ENCODE measurements at places on chromosomes 7 and 10.

DNA sequence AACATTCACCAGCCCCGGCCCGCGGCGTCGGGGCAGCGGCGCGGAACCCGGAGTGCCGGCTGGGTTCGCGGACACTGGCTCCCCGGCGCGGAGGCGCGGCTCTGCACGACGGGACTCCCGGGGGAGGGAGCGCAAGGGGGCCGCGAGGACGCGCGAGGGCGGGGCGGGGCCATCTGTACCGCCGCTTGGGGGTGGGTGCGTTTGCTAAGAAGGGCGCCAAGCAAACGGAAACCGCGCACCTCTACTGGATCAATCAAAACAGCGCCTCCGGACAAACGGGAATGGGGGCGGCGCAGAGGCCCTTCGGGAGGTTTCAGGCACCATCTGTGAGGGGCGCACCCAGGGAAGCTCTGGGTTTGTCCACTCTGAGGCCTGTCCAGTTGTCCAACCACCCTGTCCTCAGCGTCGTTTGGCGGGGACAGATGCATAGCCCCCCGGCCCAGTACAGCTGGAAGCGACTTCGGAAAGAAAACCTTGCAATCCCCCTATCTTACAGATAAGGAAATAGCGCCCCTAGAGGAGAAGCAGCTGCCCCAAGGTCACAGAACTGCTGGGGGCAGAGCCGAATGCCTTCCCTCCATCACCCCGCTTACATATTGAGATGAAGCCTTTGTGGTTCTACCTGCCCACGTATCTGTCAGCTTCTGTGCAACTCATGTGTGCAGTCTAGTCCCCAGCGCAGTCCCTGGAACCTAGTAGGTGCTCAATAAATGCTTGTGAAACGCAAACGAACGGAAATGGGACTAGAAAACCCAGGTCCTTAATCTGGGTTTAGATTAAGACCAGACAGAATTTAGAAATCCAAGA lies 10.7 kb upstream of the SLIT1 start:
- DNase-seq: peak; percentile 73

DNA sequence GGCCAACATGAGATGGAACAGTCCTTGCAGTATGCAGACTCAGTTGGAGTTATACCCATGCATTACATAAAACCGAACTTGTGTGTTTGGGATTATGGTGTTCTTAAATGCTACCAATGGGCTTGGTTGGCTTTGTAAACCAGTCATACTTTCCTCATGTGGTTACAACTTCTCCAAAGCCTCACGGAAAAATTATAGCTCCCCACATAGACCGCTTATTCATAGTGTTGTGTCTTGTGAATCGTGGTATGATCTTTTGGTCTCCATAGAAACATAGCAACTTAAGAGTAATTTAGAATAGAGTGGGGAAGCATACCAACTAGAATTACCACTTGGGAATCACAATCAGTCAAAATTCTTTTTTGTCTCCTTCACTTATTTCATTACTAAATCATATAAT lies 112.3 kb upstream of the FZD1 start:
- DNase-seq: no peak

GRCh38 chr7:152865461-152865860 lies 105.9 kb downstream of the ACTR3B start:
- no peak for DNase-seq

GRCh38 chr10:71933651-71934050 lies 30.5 kb upstream of the CHST3 start:
- DNase-seq: peak; percentile 33

DNA sequence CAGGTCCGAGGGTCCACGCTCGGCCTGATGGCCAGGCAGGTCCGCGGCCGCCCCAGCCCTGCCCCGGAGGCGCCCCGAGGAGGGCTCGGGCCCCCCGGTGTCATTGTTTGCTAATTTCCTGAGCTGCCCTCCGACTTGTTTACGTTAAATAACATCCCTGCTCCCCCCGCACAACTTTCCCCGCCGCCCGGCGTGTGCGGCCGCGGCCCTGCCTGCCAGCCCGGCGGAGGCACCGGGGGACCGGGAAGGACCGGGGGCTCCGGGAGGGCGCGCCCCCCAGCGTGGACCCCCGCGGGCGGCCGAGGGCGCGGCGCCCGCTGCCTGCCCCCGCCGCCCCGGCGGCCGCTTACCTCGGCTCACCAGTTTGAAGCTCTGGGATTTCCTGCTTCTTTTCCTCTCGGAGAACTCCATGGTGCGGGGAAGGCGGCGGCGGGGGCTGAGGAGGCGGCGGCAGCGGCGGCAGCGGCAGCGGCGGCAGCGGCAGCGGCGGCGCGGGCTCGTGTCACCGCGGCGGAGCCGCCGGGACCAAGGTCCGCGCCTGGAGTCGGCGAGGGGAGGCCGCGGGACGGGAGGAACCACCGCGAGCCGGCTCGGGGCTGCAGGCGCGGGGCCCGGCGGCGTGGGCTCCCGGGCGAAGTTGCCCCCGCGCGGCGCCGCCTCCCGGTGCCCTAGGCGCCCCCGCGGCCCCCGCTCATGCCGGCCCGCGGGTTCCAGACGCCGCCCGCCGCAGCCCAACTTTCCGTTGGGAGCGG lies 515 bp downstream of the BEND7 start:
- no peak for DNase-seq

- DNase-seq: no peak
These were observed 2.7 kb upstream of the CDCA7L start for GRCh38 chr7:21948364-21948763.

- no peak for DNase-seq
These were observed 758 bp downstream of the TMEM168 start for GRCh38 chr7:112789453-112789816.

- DNase-seq: peak; percentile 27
These were observed 261.1 kb upstream of the CSTF2T start for GRCh38 chr10:51960494-51960895.

GRCh38 chr7:78765943-78766729 lies 687.3 kb downstream of the MAGI2 start:
- DNase-seq: no peak

DNA sequence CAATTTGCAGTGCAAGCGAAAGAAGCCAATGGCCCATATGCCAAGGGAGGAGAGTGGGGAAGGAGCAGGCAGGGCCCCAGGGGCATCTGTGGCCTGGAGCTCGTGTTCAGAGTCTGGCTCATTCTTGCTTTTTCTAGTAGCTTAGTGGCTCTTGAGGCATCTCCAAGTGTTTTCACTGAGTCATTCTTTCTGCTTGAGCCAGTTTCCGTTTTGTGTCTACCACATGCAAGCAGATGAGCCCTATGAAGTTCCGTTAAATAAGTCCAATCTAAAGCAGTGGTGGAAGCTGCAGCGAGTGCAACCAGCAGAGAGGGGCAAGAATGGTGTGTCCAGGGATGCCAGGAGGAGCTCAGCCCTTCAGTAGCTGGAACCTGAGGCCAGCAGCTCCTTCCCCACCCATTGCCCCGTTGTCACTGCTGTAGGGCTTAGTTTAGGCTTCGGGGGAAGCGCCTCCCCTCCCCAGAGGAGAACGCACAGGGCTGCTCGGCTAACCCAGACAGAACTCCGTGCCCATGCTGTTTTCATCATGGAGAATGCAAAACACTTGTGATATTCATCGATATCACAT lies 57.4 kb upstream of the EBF3 start:
- DNase-seq: no peak

GRCh38 chr7:46123756-46124343 lies 202.8 kb upstream of the IGFBP3 start:
- no peak for DNase-seq

- DNase-seq: no peak
These were observed 394.8 kb downstream of the PARD3 start for GRCh38 chr10:34420273-34420672.

GRCh38 chr7:107725138-107725740 lies 18.7 kb upstream of the CBLL1 start:
- DNase-seq: peak; percentile 58

DNA sequence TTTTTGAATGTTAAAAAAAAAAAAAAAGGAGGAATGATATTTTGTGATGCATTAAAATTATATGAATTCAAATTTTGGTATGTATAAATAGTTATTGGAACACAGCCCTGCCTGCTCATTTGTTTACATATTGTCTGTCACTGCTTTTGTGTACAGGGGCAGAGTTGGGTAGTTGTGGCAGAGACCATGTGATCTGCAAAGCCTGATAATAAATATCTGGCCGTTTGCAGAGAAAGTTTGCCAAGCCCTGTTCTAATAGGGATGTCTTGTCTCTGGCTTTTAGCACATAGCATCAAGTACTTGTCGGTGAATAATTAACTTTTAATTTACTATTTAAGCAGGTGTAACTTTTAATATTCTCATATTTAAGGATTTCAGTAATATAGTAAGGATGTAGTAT lies 19.8 kb downstream of the TSPAN13 start:
- DNase-seq: no peak

- no peak for DNase-seq
These were observed 621.2 kb downstream of the REEP3 start for GRCh38 chr10:64142395-64142794.

DNA sequence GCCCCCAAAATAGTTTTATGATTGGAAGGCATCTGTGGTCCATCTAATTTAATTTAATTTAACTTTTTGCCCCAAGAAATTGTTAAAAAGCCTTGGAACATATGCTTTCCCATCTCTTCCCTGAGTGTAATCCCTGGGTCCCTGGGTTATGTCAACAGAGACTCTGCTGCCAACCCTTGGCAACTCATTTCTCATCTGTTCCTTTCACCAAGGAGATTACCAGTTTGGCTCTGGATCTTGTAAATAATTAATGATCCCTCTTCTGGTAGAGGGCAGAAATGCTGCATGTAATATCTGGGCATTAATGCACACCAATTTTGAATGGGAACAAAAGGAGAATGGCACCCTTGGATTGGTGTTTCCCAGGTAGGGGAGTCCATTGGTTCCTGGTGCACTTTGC lies 514.2 kb downstream of the CCSER2 start:
- DNase-seq: no peak

DNA sequence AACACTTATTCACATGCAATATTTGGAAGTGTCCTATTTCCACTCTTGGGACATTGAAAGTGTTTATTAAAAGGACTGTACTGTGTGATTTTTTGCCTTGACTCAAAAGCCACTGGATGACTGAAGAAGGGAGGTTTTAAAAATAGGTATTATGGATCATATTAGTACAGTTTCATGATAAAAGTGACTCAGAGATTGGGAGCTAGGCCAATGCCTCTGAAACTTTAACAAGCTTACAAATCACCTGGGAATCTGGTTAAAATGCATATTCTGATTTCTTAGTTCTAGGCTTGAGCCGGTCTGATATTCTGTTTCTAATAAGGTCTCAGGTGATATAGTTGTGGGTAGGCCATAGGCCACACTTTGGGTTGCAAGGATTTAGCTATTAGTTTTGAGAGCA lies 191.2 kb downstream of the PLXDC2 start:
- DNase-seq: no peak

DNA sequence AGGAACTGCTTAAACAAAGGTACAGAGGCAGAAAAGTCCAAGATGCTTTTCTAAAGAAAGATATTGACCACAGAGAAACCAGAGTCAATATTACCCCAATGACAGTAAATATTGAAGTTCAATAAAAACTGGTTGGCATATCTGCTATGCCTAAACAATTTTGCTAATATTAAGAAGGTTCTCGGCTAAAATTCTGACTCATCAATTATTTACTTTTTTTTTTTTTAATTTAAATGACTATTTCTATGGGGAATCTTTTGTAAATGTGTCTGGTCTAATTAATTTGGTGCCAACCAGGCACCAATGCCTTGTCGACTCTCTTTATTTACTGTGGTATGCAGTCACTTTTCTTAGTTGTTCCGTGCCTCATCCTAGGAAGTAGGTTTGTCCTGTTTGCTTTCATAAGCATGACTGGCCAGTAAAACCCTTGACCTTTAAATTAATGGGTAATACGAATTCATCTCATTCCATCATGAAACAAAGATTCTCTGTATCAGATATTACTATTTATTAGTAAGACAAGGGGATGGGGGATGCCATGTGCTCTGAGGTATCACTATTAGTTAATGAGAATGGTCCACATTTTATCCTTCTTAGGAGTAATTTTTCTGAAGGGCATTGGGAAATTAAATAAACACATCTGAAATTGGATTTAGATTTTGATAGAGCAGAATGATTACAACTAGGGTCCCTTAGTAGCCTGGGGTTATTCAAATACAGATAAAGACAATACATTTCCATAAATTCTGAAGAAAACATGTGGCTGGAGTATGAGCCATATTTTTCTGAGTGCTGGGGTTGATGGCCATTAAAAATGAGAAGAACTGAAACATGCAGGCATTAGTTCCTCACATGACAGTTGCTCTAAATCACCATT lies 154.4 kb downstream of the VTI1A start:
- no peak for DNase-seq

GRCh38 chr7:80146545-80147182 lies 12.0 kb downstream of the GNAI1 start:
- no peak for DNase-seq

- DNase-seq: no peak
These were observed 39.3 kb upstream of the DRGX start for GRCh38 chr10:49435225-49435624.

DNA sequence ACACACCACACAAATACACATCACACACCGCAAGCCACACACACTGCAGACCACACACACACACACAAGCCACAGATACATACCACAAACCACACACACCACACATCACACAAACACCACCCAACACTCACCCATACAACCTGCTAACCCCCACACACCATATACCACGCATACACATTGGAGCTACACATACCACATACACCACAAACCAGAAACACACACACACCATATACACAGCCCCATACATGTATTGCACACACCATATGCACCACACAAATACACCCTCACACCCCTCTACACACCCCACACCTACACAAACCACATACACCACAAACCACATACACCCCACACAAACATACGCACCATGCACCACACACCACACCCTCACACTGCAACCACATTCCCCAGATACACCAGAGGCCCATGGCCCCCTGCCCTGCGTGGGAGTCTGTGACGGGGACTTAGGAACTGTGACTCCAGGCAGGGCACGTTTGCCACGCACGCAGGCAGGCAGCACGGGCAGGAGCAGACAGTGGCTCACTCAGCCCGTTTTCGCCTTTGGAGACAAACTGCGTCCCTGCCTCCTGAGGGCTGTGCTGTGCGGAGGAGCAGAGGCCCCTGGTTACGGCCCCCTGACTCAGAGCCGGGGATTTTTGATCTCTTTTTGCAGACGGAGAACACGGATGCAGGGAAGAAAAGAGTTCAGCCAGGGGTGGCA lies 52.6 kb downstream of the TMEM209 start:
- peak; percentile 9 for DNase-seq

- no peak for DNase-seq
These were observed at the start of gene TMEM176B for GRCh38 chr7:150799741-150800580. Gene TMEM176B (minus strand): TSS chr7:150800364. CDS start chr7:150796569, 3,795 bp downstream.

DNA sequence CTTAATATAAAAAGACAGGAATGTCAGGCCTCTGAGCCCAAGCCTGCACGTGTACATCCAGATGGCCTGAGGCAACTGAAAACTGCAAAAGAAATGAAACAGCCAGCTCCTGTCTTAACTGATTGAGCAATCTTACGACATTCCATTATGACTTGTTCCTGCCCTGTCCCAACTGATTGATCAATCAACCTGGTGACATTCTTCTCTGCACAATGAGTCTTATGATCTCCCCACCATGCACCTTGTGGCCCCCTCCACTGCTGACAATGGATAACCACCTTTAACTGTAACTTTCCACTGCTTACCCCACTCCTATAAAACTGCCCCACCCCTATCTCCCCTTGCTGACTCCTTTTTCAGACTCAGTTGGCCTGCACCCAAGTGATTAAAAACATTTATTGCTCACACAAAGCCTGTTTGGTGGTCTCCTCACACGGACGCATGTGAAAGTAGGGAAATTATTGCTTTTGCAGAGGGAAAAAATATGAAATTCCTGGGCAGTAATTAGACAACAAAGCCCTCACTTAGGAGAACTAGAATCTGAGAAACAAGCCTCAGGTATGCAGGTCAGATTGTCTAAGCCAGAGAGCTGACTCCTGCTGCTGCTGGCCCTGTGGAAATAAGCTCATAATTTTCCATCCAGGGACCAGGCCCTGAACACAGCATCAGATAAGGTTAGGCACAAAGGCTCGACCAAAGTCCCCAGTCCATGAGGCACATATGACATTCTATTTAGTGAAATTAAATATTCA lies 5.3 kb downstream of the CYP3A7 start:
- no peak for DNase-seq

Data from CD4-positive, alpha-beta T cell treated with Interleukin-21 for 1 hour (primary cell).